Epithelial cell of prostate (primary cell): ENCODE measurements at places on chromosomes 2 and 18.

DNA sequence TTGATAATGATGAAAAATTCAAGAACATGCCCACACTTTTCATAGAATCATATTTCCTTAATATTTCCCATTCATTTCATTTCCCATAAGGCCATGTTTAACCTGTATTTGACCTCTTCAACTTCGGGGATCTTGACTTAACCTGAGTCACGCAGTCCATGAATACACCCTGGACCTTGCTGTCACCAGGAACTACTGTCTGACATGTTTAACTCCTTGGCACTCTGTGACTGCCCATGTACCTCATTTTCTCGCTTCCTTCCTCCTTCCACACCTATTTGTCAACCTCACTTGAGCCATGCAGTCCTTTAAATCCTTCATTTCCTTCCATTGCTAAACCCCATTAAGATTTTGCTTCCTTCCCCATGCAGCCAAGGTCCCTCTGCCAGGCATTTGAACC lies 16.3 kb downstream of the ABCB11 start:
- peak; percentile 44 for DNase-seq

DNA sequence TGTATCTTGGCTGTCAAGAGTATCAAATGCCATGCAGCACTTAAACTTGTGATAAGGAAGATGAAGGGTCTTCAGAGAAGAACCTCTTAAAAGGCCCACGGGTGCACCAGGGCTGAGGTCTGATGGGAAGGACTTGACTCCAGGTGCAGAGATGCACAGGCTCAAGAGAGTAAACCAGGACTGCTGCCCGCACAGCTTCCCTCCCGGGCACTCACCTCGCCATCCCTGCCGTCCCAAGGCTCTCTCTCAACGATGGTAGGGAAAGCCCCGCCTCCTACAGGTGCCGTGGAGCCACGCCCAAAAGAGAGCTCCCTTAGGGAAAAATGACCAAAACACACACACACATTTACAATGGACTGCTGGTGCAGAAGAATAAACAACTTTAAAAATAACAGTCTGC lies 27.9 kb downstream of the PDIA6 start:
- DNase-seq, result no peak

DNA sequence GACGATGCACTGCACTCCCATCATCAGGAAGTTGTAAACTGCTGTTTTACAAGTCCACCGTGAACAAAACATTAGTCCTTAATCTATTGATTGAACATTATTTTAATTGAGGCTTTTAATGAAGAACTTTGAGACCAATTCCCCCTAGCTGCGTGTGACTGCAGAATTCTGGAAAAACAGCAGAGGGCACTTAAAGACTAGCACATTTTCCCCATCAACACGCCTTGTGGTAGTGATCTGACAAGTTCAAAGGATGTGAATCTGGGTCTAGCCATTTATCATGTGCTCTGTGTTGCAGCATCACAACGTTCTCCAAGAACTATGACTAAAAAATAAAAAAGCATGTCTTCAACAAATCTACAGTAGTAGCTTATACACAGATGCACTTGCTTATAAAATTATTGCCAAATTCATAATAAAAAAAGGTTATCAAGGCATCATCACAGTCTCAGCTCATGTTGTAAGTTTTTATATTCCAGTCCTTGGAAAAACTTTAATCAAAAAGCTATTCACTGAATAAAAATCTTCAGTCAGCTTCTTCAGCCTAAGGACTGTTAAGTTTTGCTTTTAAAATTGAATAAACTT lies 35.8 kb downstream of the SKOR2 start:
- DNase-seq, result peak; percentile 5

GRCh38 chr2:125254010-125254409 lies 1228.9 kb downstream of the CNTNAP5 start:
- DNase-seq, result no peak

DNA sequence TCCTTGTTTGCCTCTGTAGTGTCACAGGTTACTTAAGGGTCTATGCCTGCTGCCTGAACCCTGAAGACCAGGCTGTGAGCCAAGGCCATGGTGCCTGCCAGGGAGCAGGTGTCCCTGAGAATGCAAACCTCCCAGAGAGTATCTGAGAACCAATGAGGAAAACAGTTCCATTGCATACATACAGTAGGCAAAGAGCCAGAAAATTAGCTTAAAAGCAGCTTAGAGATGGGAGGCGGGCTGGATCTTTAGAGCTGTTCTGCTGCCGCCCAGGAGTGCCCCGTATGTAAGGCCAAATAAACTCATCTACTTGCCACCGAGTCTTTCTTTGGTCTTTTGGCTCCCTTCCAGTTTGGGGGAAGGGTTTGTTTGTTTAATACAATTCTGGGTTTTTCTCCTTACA lies 327.9 kb downstream of the CLIP4 start:
- DNase-seq, result no peak

DNA sequence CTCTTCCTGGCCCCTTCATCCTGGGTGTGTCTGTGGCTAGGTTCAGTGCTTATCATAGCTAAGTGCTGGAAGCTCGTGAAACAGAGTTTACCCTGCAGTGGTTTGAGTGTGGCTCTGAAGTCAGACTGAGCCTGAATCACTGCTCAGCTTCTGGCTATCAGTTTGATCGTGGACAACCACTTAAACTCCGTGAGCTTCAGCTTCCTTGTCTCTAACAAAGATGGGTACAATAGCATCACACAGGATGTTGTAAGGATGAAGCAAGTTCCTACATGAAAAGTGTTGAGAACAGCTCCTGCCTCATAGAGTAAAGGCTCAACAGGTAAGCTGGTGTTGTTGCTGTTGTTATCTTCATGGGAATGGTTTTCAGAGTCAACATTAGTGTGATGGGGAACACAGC lies 210.3 kb downstream of the CLIP4 start:
- DNase-seq, result peak; percentile 54

GRCh38 chr2:96495982-96496629 lies 9.1 kb downstream of the NEURL3 start:
- DNase-seq, result no peak

- no peak for DNase-seq
These were observed 372.1 kb upstream of the MYT1L start for GRCh38 chr2:2703172-2703571.

- DNase-seq, result no peak
These were observed 358 bp downstream of the USP37 start for GRCh38 chr2:218567797-218568189.

- DNase-seq, result no peak
These were observed 2.1 kb downstream of the MC2R start for GRCh38 chr18:13913205-13913604.

DNA sequence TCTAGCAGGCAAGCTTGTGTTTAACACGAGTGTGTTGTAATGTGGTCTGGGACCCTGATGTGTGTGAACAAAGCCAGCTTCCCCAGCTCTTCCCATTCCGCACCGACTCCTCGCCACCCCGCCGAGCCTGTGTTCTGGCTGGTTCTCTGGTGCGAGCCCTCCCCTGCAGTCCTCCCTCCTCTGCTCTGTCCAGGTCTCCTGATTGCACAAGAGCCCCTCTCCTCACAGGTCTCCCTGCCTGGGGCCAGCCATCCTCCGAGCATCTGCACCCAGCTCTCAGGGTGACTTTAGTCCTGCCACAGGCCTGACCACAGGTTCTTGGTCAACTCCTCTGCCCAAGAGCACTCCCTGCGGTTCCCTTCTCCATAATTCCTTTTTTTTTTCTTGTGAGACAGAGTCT lies 13.2 kb downstream of the SLC66A3 start:
- no peak for DNase-seq

DNA sequence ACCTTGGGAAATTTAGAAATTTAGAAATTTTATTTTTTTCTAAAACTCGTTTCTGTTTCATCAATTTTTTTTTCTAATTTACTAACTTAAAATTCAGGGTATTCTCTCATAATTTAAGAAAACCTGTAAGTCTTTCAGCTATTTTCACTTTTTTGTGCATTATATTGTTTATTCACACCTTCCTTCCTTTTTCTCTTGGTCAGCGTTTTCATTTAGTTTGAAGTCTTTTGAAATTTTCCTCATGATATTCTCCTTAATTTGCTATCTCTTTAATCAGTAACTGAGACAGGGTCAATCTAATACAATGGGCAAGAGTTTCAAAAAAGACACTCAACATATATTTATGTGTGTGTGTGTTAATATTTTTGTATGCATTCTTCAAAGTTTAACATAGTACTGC lies 50.5 kb upstream of the MSTN start:
- DNase-seq, result no peak

DNA sequence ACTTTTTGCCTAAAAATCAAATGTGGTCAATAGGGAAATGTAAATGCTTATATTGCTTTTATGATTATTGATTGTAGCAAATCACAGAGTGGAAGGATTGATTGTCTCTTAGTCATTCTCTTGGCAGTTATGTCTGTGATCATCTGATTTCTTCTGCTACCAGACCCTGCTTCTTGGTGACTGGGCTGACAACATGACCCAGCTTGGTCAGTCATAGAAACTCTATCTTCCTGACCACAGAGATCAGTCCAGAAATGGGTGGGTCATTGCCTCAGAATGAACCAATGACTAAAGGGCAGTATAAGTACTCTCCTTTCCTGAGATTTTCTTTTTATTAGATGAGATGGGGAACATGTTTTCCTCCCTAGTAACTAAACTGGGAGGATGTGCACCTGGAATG lies 87.6 kb downstream of the MAIP1 start:
- DNase-seq, result no peak

DNA sequence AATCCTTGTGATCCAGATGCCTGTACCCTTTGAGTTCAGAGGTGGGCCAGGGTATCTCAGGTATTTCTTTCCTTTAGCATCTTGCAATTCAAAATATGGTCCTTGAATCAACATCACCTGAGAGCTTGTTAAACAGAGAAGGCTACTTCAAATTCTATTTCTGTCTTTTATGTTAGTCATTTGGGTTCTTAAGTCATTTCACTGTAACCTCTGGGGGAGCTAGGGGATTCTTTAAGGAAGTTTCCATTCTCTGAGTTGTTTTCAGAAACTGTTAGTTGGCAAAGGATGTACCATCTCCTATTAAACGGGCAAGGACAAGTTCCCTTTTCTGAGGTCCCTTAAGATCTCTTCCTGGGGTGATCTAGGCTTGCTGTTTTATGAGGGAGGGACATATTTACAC lies 16.6 kb downstream of the CFLAR start:
- DNase-seq, result no peak

- no peak for DNase-seq
These were observed 29.5 kb upstream of the SEMA4C start for GRCh38 chr2:96899413-96899741.

GRCh38 chr18:61551586-61551985 lies 218.4 kb downstream of the CDH20 start:
- DNase-seq, result no peak

DNA sequence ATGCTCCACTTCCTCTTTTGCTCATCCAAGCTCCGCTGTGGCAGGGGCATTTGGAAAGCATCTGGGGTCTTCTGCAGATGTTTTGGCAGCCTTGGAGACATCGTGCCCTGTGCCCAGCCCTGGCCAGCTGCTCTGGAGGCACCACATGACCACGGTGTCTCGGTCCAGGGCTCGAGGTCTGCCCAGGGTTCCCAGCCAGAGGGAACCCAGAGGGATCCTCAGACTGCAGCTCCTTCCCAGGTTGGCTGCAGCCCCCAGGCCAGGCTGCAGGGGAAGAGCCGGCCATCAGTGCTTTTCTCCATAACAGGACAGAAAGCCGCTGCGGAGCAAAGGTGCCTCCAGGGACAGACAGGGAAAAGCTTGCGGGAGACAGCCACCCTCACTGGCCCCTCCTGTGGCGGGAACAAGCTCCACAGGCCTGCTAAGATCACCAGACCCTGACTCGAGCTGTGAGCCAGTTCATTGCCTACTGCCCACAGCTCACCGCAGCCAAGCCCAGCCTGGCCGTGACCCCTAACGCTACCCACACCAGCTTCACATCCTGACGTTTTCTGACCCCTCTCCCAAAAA lies 74.7 kb downstream of the SMAD7 start:
- no peak for DNase-seq

- no peak for DNase-seq
These were observed 125.9 kb upstream of the NABP1 start for GRCh38 chr2:191552066-191552465.

DNA sequence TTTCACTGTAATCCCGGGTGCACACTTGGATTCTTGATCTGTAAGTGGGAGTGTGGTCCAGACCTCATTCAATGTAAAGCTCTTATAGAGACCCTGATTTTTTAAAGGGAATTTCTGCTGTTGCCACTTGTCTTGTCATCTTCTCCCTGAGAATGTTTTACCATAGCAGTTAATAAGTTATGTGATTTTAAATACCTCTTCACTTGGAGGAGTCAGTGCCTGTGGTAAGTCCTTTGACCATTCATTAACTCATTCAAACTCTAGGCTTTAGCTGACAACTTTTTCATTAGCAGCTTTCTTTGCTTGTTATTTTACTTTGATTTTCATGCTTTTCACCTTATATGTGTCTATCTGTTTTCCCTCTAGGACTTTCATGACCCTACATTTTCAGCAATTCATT lies 51.3 kb downstream of the FMNL2 start:
- no peak for DNase-seq

DNA sequence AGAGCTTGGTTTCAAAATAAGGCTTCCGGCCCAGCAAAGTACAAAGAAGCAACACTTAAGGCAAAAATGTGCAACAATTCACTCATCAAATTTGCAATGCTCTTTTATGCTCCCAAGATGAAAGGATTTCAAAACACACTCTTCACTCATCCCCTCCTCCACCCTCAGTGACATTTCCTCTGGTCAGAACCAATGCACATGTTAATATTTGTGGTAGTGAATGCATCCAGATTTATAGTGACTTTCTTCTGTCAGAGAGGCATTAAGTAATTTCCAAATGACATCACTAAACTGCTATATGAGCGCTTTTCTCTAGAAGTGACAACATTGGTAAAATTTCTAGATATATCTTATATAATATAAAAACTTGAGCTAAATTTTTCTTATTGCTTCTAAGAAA lies 800.4 kb downstream of the NRXN1 start:
- no peak for DNase-seq

DNA sequence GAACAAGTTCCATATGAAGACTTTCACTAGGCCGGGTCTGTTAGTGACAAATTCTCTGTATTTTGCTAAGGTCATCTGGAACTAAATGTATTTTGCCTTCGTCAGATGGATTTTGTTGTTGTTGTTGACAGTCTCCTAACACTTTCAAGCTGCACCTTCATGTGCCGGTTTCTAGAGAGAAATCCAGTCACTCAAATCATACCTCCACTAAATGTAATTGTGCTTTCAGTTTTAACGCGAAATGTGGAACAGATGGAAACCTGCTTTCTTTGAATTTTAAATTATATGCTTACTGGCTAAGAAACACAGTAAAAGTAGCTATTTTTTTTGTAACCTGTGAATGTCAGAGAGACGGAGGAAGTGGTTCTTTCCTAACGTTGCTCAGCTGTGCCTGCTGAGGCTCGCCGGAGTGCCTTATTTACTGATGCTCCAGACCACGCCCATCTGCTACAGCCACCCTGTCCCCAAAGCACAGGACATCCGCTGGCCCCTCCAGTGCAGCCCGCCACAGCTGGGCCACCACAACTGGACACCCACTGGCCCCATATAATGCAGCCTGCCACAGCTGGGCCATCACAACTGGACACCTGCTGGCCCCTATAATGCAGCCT lies 134.7 kb downstream of the PXDN start:
- no peak for DNase-seq

GRCh38 chr2:130185896-130186295 lies 3.8 kb downstream of the MZT2B start:
- DNase-seq, result no peak
